ENCODE measurements at places on chromosomes 16 and 17. TPM values are rescaled to one million over a fixed set of nuclear protein-coding genes. Genes with fewer than 3 reads are reported as not detected.

CPNE7 gene
- 2.1 TPM for total RNA-seq

- no peak for DNase-seq
Observed at GRCh38 chr16:4494746-4495490, 18.7 kb downstream of the HMOX2 start.

ZNF764 gene
- total RNA-seq: 19.0 TPM

DNA sequence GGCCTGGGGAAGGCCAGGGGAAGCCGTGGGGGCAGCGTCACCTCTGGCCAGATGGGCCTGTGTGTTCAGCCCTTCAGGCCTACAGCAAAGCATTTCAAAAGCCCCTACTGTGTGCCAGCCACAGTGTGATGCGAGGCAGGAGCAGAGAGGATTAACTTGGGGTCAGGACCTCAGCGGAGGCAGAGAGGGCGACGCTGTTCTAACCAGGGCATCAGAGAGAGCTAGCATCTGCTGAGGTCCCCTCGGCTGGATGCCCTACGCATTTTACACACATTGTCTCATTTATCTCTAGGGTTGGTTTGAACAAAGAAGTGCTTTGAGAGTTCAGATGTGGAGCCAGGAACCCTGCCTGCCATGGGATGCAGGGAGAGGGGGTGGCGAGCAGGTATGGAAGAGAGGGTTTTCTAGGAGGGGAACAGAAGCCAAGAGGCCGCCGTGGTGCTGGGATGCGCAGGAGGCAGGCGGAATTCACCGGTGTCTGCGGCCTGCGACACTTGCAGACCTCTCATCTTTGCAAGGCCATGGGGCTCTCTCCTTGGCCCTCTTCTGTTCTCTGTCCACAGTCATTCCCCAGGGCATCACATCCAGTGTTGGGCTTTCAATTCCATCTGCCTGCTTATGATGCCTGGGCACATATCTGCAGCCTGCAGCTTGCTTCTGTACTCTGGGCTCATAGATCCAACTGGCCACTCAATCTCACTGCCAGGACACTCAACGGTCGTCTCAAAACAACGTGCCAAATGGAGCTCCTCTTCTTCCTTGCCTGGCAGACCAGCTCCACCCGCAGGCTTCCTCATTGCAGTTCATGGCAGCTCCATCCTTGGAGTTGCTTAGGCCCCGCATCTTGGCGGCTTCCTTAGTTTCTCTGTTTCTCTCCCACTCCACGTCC, 8.1 kb upstream of the NKD1 start:
- DNase-seq: peak; percentile 76

GRCh38 chr16:27671410-27671809, 121.5 kb downstream of the KATNIP start:
- DNase-seq: peak; percentile 62

GRCh38 chr16:56828647-56829046, 36.4 kb upstream of the SLC12A3 start:
- DNase-seq: no peak

PYY gene
- total RNA-seq: 0.99 TPM

- no peak for DNase-seq
Observed at GRCh38 chr16:85077576-85078125, 34.6 kb downstream of the CIBAR2 start.

GRCh38 chr17:62793919-62794665, 14.0 kb downstream of the MARCHF10 start:
- no peak for DNase-seq

GRCh38 chr17:30246460-30246859, 11.0 kb upstream of the SLC6A4 start:
- DNase-seq: no peak

GRCh38 chr16:3115561-3115960, 3.2 kb downstream of the ZNF205 start:
- DNase-seq: peak; percentile 81

Measured in endodermal cell (in vitro differentiated cells).